ENCODE measurements at places on chromosomes 13 and 19.

DNA sequence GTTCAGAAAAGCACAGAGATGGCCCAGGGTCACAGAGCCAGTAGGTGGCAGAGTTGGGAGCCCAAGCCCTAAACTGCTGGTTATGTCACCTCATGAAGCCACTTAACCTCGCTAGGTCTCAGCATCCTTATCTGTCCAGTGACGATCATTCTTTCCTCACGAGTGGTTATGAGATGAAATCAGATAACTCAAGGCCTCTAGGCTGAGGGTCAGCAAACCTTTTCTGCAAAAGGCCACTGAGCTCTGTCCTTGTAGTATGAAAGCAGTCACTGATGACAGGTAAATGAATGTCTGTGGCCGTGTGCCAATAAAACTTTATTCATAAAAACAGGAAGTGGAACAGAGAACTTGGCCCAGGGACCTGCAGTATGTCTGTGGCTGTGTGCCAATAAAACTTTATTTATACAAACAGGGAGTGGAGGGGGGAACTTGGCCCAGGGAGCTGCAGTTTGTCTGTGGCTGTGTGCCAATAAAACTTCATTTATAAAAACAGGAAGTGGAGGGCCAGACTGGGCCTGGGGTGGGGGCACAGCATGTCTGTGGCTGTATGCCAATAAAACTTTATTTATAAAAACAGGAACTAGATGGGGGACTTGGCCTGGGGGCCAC lies 71.2 kb downstream of the GNG7 start:
- DNase-seq, result no peak

DNA sequence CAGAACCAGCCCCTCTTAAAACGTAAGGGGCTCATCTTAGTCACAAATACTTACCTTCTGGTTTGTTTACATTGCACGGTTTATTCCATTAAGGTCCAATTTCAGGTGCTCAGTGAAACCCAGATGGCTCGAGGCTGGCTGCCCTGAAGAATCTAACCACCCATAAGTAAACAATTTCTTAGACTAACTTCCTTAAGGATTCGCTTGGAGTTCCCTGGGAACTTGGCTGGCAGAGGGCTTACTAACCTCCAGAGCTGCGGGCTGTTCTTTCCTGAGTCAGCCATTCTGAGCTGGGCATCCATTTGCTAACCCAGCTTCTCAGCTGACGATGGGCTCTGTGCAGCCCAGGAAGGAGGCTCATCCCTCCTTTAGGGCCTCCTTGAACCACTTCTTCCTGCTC lies 262.1 kb downstream of the FGF9 start:
- DNase-seq, result no peak

GRCh38 chr13:97849305-97849704 lies 104.2 kb upstream of the IPO5 start:
- DNase-seq, result no peak

GRCh38 chr13:95503662-95504061 lies 48.9 kb upstream of the CLDN10 start:
- no peak for DNase-seq

DNA sequence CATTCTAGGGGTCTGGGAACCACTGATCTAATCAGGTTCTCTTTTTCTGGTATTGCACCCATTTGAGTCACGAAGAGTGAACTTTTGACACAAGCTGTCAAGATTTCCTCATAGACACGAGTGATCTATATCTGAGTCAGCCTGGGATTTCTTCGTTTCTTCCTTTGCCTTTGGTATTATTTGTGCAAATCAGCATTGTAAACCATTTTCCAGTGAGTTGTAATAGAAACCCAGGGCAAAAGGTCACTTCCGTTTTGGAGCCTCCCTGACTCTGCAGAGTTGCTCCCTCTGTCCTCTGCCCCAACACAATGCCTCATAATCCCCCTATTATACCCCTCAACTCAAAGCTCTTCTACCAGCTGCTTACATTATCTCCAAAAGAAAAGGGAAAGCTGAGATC lies 615.1 kb downstream of the EFNB2 start:
- no peak for DNase-seq

GRCh38 chr13:27797228-27797624 lies 4.9 kb downstream of the GSX1 start:
- peak; percentile 88 for DNase-seq

- DNase-seq, result no peak
Measured at GRCh38 chr13:57138988-57139387, 1.7 kb upstream of the PRR20A start.

DNA sequence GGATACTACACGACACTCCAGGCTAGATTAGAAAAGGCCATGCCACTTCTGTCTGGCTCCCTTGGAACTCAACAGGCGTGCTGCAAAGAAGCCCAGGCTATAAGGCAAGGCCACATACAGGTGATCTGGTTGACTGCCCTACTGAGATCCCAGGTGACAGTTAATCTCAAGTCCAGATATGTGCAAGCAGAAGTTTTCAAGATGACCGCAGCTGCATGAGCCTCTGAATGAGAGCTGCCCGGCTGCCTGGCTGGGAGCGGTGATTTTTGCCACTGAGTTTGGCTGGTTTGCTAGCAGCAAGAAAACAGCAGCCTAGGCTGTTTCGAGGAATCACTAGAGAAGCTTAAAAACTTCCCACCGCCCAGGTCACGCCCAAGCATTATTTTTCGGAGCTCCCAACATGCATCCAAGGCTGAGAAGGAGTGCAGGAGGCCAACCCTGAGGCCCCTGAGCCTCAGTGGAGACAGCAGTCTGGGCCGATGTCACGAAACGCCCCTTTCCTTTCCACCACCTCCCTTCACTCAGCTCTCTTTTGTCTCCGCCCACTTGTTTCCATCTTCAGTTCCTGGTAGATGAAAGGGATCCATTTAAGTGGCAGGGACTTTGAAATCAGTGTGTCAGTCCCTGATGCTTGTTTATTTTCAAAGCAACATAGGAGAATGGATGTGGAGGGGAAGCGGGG lies 14.0 kb upstream of the URI1 start:
- peak; percentile 64 for DNase-seq

- no peak for DNase-seq
Measured at GRCh38 chr19:5587661-5588060, 19.9 kb upstream of the TINCR start.

DNA sequence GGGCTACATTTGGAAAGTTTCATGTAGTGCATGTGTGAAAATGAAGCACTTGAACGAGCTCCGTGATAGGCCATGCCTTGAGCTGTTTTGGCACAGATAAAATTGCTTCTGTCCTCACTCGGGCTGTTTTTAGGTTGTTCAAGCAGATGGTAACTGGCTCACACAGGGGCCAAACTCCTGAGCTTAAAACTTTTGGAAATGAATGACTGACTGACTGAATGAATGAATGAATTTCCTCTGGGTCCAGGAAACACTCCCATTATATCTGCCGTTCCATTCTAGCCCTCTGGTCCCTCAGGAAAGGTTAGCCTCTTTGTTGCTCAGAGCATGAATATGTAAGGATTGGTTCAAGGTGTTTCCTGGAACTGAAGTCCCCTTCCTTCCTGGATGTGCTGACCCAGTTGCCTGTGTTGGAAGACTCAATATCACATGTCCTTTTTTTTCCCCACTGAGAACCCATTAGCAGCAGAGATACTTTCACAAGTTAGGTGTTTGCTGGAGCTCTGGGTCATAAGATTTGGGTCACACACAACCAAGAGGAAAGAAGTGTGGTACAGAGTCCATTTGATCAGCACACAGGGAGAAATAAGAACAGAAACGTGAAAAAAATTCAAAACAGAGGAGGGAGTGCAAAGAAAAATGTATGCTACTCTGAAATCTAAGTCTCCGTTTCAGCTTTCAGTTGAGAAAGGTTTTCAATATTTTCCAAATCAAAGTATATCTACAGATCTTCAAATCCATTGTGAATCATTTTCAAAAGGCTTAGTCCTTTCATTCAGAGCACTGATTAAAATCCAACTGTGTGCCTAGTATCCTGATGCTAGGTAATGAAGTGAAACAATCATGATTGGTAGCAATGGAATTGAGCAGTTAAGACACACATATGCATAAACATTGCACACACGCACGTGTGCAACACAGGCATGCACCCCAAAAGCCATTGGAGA lies 18.9 kb downstream of the MBNL2 start:
- DNase-seq, result no peak

GRCh38 chr13:92255526-92255925 lies 857.1 kb downstream of the GPC5 start:
- DNase-seq, result no peak

DNA sequence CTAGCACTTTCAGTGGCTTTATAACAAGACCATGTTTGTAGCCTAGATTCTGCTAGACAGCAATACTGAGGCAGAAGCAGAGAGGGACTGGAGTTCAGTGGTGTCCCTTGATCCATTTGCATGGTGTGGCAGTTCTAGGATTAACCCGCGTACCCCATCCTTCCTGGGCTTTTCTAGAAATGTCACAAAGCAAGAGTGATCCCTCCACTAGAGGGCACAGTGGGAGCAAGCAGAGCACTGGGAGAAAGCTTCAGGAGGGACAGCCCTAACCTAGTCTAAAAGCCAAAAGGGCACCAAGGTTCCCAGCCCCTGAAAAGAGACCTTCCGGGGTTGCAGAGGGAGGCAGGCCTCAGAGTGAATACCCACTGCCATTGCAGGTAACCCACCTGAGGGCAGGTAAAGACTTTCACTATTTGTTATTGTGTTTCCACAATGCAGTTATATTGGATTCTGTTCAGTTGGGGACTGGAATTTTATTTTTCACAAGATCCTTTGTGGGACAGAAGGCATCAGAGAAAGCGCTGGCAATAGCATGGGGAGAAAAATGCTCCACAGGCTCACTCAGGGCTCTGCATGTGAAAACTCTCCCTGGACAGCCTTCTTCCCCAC lies 170.6 kb downstream of the FLT1 start:
- peak; percentile 82 for DNase-seq

DNA sequence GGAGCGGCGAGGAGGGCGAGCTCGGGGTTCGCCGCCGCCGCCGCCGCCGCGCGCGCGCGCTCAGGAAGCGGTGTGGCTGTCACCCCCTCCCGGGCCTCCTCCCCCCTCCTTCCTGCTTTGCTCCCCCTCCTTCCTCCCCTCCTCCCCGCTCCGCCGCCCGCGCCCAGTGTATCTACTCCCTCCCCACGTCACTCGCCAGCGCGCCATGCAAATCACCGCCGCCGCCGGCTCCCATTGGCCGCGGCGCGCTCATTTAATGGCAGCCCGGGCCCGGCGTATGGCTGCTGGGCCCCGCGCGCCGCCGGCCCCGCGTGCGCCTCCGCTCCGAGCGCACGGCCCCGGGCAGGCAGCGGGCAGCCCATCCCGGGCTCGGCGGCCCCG lies 335 bp upstream of the SOX1 start:
- peak; percentile 88 for DNase-seq

DNA sequence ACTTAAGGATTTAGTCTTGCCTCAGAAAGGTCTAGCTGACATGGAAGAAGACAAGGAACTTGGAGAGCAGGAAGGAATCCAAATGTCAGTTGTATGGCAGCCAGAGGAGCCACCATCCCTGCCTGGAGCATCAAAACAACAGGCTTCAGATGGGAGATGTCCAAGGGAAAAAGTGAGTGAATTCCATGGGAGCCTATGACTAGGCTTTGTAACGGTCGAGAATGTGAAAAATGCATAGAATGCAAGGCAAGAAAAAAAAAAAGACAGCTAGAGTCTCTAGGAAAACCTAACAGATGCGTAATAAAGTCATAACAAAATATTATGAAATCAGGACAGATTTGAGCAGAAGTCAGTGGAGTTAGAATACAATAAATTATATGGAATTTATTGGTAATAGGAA lies 183.7 kb upstream of the LSM14A start:
- no peak for DNase-seq

DNA sequence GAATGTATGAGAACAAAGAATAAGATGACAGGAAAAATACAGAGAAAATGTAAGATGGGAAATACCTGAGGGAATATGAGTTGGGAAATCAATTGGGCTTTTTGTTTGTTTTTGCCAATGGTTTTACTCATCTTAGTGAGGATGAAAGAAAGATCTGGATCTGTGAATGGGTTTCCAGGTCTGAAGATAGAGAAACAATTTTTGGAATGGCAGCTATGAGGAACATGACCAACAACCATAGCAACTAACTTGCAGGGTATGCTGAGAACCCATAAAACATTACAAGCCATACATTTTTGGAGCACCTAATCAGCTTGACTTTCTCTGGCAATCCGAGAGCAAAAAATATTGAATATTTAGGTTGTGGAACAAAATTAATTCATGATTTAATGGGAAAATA lies 290.0 kb downstream of the KCTD12 start:
- no peak for DNase-seq

DNA sequence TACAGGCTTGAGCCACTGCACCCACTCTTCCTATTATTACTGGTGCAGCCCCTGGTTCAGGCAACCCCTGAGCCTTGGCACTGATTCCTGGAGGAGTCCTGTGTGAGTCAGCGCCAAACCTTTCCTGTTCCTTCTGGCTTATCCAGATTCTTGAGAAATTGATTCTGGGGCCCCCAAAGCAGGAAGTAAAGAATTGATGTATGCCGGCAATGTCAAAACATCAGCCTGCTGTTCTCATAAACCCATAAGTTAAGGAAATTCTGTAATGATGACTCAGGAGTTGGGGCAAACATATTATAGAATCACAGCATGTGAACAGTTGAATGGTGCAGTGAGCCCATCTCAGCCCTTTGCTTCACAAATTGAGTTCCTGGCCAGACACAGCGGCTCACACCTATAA lies 1.4 kb upstream of the OR7G3 start:
- no peak for DNase-seq

DNA sequence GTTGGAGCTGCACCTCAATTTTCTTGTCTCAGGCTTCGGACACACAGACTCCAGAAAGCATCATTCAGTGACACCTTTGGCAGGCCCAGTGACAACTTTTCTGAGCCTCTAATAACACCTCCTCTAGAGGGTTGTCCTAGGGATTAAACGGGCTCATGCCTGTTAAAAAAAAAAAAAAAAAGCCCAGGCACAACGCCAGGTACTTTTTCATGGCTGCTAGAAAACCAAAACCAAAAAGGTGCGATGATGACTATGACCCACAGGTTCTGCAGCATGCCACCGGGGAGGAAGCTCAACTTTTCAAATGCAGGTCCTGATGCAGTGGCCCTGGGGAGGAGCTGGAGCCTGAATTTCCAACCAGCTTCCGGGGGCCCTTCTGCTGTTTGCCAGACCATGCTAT lies 184.2 kb downstream of the ABCC4 start:
- DNase-seq, result no peak

- DNase-seq, result no peak
Measured at GRCh38 chr13:113959198-113959597, 14.7 kb downstream of the C13orf46 start.

GRCh38 chr13:112203614-112204013 lies 136.7 kb downstream of the SOX1 start:
- DNase-seq, result peak; percentile 18

- DNase-seq, result no peak
Measured at GRCh38 chr19:16536130-16536529, 6.1 kb downstream of the CHERP start.
